Fibroblast of mammary gland (primary cell): ENCODE measurements at places on chromosomes 2 and 18.

DNA sequence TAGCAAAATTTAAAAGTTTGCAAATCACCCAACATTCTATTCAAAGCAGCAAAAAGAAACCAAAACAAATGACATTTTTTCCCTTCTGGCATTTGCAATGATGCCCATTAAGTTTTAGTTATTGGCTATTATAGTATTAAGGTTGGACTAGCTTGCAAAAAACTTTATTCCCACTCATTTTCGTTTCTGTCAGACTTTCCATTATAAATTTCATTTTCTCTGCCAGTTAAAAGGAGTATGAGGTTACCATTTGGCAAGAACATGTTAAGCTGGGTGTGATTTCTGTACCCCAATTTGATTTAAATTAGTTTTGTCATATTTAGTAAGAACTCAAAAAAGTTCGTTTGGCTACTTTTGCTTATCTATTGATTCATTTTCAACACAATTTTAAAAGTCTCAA lies 187.9 kb downstream of the TCF4 start:
- DNase-seq, result no peak

- no peak for DNase-seq
Measured at GRCh38 chr18:39752351-39752750, 2186.8 kb upstream of the CELF4 start.

- peak; percentile 34 for DNase-seq
Measured at GRCh38 chr2:239882331-239882732, 142.8 kb downstream of the NDUFA10 start.

DNA sequence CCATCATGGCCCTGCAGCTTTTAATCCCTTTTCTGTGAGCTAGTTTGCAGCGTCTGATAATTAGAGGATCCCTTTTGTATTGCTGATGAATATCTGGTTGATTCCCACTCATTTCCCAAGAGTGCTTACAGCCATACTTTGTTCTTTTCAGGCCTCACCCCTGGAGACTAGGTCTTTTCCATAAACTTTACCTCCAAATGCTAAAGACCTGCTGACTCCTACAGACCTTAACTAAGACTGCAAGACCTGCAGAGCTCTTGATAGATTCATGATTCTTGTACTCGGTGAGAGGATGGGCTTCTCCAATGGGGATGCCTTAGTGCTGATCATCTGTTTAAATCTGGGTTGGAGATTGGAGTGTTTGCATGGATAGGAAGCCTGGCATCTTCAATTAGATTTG lies 33.1 kb upstream of the DYNAP start:
- no peak for DNase-seq

DNA sequence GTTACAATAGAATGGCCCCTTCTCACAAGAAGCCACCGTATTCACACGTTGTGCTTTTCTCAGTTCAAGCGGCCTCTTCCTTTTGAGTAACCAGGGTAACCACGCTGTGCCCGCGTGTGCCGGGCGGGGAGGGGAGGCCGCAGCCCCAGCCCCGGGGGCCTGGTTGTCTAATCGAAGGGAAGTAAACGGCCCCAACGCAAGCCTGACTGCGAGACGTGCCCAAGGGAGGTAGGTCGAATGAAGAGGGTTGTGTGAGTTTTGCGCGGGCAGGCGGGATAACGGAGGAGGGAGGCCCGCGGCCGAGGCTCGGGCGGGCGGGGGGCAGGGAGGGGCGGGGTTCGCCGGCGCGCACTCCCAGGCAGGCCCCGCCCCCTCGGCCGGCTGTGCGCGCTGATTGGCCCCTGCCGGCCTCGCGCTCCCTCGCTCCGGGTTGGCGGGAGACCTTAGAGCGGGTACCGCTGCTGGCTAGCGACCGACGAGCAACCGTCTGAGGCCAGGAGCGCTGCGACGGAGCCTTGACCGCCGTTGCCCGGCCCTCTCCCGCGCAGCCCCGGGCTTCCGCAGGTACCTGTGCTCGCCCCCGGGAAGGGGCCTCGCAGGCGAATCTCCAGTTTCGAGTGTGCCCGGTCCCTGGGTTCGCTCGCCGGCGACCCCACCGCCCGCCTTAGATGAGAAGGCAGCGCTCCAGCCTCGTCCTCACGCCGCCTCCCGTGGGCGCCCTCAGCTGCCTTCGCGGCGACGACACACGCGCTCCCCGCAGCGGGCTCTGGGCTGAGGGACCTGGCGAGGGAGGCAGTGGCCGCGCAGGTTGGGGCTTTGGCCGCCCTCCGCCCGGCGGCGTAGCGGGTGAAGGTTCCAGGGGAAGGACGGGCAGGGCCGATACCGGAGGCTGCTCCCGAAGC lies at the start of gene SPDYA:
SPDYA (plus strand) TSS at position 451 of the 902 bp plus-strand sequence. CDS start 5,181 bp downstream, outside the sequence.
- DNase-seq, result peak; percentile 59
